ENCODE measurements at places on chromosomes 3 and 15. TPM values are rescaled to one million over a fixed set of nuclear protein-coding genes. Genes with fewer than 3 reads are reported as not detected.

The ENTPD3 gene
- not detected for total RNA-seq

The ATP8B4 gene
- 0.49 TPM for total RNA-seq

The B3GNT5 gene
- 5.6 TPM for total RNA-seq

The C2CD4A gene
- total RNA-seq: 7.9 TPM

The AGTR1 gene
- total RNA-seq: 3.1 TPM

Data from cardiac atrium fibroblast (primary cell).